ENCODE measurements at places on chromosomes 11 and 22. TPM values are rescaled to one million over a fixed set of nuclear protein-coding genes. Genes with fewer than 3 reads are reported as not detected.

Gene MMP3
- 5.1 TPM for total RNA-seq

Gene CELSR1
- total RNA-seq = 2.7 TPM

Gene CACNA1I
- total RNA-seq = under 0.01 TPM

Gene MS4A6E
- total RNA-seq = not detected

Gene P2RY2
- 0.36 TPM for total RNA-seq

Gene OR6A2
- total RNA-seq = 0.59 TPM

Gene OR8B3
- total RNA-seq = not detected

Gene TLCD5
- 11.9 TPM for total RNA-seq

Gene NNMT
- total RNA-seq = 1,196 TPM

Gene BTBD18
- not detected for total RNA-seq

Gene NXF1
- 25.6 TPM for total RNA-seq

Gene RNF169
- total RNA-seq = 32.6 TPM

Gene SAAL1
- 18.3 TPM for total RNA-seq

Gene TCIRG1
- total RNA-seq = 87.5 TPM

Gene MIAT
- total RNA-seq = 1.8 TPM

Gene RTN3
- 108 TPM for total RNA-seq

Gene OR52W1
- total RNA-seq = not detected

Gene NPAS4
- 0.36 TPM for total RNA-seq

Gene MMP10
- total RNA-seq = not detected

Gene SLC5A12
- 0.88 TPM for total RNA-seq

Gene TTC36
- 1.1 TPM for total RNA-seq

Gene EED
- 12.3 TPM for total RNA-seq

Gene LRRC10B
- under 0.01 TPM for total RNA-seq

Gene ART5
- total RNA-seq = 0.29 TPM

Gene MYBPC3
- not detected for total RNA-seq

Gene LMF2
- 56.8 TPM for total RNA-seq

Gene PHOX2A
- not detected for total RNA-seq

Gene APOL5
- total RNA-seq = not detected

Gene DCHS1
- 0.59 TPM for total RNA-seq

Gene PKDREJ
- not detected for total RNA-seq

Gene LMO2
- total RNA-seq = 2.1 TPM

Gene C1QTNF4
- not detected for total RNA-seq

Gene MUC2
- total RNA-seq = not detected

Gene KRTAP5-11
- total RNA-seq = not detected

Gene CCDC87
- 1.1 TPM for total RNA-seq

Gene PATE2
- 0.36 TPM for total RNA-seq

Gene OR51E2
- not detected for total RNA-seq

Gene PANX3
- total RNA-seq = not detected

Gene P2RY6
- 0.72 TPM for total RNA-seq

Gene EHF
- not detected for total RNA-seq

Gene LMNTD2
- total RNA-seq = 0.36 TPM

Gene KCTD17
- 25.0 TPM for total RNA-seq

Gene CFAP300
- total RNA-seq = 6.5 TPM

Gene EIF3F
- 286 TPM for total RNA-seq

Gene RTCB
- total RNA-seq = 107 TPM

Gene TBX1
- total RNA-seq = not detected

Gene RTN4RL2
- total RNA-seq = 0.29 TPM

Gene TRIM22
- 185 TPM for total RNA-seq

Gene TRIM49
- not detected for total RNA-seq

Gene SLC25A18
- not detected for total RNA-seq

Gene NAV2
- total RNA-seq = 8.7 TPM

Gene PRR5
- total RNA-seq = 14.8 TPM

Gene CCDC86
- total RNA-seq = 7.4 TPM

Gene KLHDC7B
- total RNA-seq = 0.29 TPM

Gene SPDYC
- not detected for total RNA-seq

Gene HPX
- total RNA-seq = 0.59 TPM

Gene KCNK4
- 0.29 TPM for total RNA-seq

Gene E2F8
- total RNA-seq = 0.36 TPM

Data from osteoblast (primary cell).